ENCODE measurements at places on chromosomes 1 and 21.

DNA sequence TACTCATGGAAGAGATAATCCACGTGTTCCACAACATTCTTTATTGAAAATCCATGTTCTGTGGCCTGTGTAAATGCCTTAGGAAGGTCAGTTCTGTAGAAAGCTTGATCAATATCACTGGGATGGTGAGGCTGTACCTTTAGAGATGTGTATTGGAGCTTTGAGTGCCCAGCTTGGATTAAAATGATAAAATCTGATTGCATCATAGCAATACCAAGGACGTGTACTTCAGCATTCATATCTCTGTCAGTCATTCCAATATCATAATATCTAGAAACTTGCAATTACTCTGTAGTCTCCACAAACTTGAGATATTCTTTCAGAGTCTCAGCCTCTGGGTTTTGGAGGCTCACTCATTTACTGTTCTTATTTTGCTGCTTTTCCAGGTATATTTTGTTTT, 31.6 kb downstream of the IFI44 start:
- DNase-seq = no peak

DNA sequence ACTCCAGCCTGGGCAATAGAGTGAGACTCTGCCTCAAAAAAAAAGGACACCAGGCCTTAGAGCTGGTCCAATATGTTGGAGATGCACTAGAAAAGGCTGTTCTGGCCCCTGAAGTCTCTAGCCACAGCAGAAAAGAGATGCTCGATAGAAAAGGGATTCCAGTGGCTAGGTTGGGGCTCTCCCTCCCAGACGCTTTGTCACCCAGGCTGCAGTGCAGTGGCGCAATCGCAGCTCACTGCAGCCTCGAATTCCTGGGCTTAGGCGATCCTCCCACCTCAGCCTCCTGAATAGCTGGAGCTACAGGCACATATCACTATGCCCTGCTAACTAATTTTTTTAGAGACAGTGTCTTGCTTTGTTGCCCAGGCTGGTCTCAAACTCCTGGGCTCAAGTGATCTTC, 18.2 kb downstream of the PDZK1 start:
- DNase-seq = no peak

DNA sequence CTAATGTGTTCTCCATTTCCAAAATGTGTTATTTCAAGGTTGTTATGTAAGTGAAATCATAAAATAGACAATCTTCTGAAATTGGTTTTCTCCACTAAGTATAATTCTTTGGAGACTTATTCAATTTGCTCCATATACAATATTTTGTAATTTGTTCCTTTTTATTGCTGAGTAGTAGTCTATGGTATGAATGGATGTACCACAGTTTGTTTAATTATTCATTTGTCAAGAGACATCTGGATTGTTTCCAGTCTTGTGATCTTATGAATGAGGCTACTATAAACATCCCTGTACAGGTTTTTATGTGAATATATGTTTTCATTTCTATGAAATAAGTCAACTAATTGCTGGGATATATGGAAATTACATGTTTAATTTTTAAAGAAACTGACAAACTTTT, 652.6 kb upstream of the PLXNA2 start:
- DNase-seq = no peak

DNA sequence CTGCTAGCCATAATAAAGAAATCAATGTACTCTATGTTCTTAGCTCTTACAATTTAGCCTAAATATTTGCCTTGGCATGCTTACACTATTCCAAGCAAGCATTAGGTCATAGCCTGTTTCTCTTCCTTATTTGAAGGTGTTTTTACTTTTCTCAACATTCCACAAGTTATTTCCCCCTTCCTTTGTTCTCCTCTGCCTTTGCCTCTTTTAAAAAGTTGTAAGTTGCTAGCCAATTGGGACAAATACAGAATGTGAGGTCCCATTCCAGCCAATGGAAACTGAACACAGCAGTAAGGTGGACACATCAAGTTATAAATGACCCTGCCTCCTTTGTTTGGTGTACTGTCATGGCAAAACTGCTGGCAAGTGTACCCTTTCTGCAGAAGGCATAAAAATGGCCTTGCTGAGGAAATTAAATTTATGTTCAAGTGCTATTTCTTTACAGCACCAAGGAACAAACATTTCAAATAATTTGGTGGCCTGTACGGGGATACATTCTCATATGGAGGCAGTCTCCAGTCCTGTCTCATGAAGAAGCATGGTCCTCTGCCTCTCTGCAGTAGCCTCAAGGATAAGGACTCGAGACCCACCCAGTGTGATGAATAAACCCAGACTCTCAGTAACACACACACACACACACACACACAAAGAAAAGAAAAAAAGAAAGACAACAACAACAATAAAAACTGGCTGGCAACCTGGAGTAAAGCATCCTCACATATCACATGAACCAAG, 28.8 kb upstream of the FMO1 start:
- no peak for DNase-seq

DNA sequence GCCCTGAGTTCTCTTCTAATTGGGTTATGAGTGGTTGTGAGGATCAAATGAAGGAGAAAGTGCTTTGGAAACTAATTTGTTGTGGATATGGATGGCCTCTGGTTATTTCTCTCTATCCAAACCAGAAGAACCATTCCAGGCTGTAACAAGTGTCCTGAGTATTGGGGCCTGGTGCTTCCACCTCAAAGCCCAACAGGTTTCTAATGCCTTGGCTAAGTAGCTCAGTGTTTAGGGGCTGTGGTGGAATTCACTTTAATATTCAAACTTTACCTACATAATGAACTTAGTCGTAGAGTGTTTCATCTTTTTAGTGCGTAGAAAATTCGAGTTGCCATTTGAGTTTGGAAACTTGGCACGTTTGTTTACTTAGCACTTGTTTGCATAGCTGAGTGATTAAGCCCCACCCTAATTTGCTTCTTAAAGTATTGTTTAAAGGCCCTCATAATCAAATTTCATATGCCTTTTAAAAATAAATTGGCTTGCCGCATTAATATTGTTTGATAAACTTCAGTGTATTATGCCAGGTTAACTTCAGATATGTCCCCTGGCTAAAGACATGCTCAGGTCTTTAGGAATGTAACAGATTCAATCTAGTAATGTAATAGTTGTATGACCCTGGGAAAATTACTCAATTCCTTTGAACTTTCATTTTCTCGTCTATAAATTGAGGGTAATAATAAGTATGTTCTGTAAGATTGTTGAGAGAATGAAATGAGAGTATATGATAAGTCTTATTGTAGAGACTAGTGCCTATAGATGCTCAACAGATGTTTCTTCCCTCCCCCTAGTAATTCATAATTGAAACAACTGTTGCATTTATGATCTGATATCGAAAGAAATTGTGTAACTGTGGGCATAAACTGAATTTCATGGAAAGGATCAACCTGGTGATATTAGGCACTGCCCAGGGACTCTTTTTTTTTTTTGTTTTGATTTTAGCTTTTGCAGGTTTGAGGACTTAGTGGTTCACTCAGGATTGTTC, 1.6 kb downstream of the AGO4 start:
- no peak for DNase-seq

GRCh38 chr1:238153253-238153652, 262.5 kb upstream of the ZP4 start:
- no peak for DNase-seq

GRCh38 chr21:32411350-32412161, 950 bp upstream of the EVA1C start:
- no peak for DNase-seq

DNA sequence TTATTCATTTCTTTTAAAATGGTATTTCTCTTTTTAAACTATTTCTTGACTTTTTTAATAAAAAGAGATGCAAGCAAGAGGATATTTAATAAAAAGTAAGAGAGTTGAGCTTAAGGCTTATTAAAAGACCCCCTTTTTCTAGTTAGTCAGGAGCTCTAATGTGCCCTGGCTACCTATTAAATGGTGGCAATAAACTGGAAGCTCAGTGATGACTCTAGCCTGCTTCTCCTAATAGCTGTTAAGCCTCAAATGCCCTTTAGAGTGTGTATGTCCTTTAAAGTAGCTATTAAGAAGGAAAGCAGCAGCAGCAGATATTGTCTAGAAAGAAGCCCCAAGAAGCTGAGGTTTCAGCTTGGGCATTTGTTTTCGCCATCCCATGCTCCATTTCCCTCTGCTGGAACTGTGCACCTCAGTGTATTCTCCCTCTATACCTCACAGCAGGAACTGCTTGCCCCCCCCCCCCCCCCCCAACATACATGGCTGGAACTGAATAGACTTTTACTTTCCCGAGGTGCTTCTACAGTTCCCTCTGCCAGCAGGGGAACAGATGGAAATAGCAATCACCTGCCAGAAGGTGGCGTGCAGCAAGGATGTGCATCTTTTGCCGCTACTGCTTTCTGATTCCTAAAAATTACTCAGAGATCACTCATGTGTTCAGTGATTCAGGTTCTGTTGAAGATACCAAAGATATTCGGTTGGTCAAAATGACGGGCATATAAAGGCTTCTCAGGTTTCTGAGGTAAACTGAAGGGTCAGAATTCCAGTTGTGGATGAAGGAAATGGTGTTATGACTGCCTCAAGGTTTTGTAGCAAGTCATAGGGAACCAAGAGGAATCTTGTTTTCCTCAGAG, 2.5 kb downstream of the RGS4 start:
- no peak for DNase-seq

GRCh38 chr1:26542771-26543451, 13.3 kb downstream of the RPS6KA1 start:
- DNase-seq = no peak

Data from stimulated activated CD8-positive, alpha-beta memory T cell treated with anti-CD3 and anti-CD28 coated beads, Interleukin-7, amount 100 ng/mL, for 1 hour (primary cell).